Caudate nucleus (tissue), 63 donors: ENCODE measurements at places on chromosomes 13 and 19.

DNA sequence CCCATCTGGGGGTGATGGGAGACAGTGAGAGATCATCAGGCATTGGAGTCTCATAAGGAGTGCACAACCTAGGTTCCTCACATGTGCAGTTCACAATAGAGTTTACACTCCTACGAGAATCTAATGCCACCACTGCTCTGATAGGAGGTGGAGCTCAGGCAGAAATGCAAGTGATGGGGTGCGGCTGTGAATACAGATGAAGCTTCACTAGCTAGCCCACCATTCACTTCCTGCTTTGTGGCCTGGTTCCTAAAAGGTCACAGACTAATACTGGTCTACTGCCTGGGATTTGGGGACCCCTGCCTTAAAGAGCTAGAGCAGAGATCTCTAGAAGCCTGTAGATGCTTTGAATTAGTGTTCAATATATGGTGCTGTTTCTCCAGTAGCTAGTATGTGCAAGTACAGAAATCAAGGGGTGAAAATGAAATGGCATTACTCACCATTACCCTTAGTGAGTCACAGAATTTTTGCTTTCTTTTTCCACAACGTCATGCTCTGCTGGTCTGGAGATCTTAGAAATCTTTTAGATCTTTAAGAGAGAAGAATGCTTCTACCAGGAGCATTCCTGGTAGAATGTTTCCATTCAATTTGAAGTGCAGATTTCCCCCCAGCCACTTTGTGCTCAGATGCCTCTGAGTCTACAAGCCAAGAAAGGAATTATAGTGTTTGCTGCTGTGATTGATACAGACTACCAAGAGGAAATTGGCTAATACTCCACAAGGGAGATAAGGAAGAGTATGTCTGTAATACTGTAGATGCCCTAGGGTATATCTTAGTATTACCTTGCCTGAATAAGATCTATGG lies 2301.2 kb downstream of the PCDH9 start:
- DNase-seq, result no peak

DNA sequence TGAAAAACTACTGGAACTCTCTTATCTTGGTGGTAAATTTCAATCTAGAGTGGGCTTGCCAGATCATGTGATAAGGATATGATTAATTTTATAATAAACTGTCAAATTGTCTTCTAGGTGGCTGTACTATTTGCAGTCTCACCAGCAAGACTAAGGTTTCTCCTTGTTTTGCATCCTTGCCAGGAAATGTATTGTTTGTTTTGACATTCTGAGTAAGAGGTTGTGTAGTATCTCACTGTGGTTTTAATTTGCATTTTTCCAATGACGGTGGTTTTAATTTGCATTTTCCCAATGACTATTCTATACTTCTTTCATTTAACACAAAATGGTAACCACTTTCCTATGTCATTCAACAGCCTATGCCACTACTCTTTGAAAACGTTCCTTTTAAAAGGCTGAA lies 2.0 kb downstream of the CAB39L start:
- DNase-seq, result no peak

GRCh38 chr19:38703509-38703908 lies 40.8 kb downstream of the CAPN12 start:
- no peak for DNase-seq

GRCh38 chr13:50403311-50403710 lies 388.1 kb downstream of the KCNRG start:
- DNase-seq, result no peak

DNA sequence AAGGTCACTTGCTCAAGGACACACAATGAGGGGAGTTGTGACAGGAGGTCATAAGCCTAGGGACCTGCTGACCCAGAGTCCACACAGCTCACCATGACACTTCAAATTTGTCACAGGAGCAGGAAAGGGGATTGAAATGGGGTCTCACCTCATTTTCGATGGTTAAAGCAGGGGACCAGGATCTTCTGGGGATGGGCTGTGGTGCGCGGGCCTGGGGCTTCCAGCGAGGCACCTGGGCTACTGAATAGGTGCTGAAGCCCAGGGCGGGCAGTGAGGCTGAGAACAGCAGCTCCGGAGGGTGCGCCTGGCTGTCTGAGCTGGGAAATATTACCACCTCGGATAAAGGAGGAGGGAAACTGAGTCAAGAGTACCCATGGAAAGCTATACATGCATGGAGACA lies 11.0 kb downstream of the MAN2B1 start:
- DNase-seq, result no peak

GRCh38 chr19:33547676-33548075 lies 26.1 kb upstream of the PEPD start:
- DNase-seq, result no peak

GRCh38 chr19:35404879-35405622 lies 34.2 kb downstream of the GPR42 start:
- DNase-seq, result no peak

GRCh38 chr19:51391073-51391611 lies 751 bp upstream of the C19orf84 start:
- no peak for DNase-seq
